Muscle of leg (tissue), 16 donors: ENCODE measurements at places on chromosomes 2 and 18. TPM values are rescaled to one million over a fixed set of nuclear protein-coding genes. Genes with fewer than 3 reads are reported as not detected.

AKAIN1 gene
- 0.18 TPM for total RNA-seq

CPLX4 gene
- not detected for total RNA-seq

SPAG16 gene
- total RNA-seq = 29.0 TPM

RRM2 gene
- total RNA-seq = 12.2 TPM

CXCR4 gene
- 23.1 TPM for total RNA-seq

CNRIP1 gene
- 21.1 TPM for total RNA-seq

DNA sequence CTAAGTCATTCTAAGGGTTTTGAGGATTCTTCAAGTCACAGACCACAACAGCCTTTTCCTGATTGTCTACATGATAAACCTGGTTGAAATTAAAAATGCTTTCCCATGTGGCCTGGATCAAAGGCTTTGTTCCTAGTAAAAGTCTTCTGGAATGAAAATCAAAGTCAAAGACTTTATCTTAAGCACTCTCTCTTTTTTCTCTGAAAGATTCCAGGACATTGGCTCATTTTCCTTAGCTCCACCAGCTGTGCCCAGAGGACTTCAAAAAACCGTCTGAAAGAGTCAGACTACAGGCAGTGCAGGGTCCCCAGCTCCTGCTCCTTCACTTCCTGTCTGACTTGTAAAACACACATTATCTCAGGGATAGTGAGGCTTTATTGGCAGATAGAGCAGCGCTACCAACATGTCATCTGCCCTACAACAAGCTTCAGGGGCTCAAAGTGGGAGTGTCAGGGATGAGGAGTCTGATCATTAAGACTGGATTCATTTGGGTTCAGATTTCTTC is 148.2 kb downstream of the ESCO1 start:
- no peak for DNase-seq

DNA sequence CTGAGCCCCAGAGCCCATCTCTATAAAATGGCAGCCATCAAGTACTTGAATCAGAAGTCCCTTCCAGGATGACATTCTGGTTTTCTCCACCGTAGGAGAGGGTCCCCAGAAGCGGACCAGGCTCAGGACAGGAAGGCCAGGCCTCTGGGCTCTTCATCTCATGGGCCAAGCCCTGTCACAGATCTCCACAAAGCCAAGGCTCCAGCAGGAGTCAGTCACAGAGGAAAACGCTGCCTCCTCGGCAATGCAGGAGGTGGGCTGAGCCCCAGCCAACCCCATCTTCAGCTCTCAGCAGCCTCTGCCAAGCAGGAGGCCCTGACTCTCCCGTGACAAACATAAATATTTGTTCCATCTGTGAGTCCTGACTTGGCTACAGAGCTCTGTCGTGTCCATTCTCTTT is 39.4 kb upstream of the GPAT2 start:
- DNase-seq = peak; percentile 26

DNA sequence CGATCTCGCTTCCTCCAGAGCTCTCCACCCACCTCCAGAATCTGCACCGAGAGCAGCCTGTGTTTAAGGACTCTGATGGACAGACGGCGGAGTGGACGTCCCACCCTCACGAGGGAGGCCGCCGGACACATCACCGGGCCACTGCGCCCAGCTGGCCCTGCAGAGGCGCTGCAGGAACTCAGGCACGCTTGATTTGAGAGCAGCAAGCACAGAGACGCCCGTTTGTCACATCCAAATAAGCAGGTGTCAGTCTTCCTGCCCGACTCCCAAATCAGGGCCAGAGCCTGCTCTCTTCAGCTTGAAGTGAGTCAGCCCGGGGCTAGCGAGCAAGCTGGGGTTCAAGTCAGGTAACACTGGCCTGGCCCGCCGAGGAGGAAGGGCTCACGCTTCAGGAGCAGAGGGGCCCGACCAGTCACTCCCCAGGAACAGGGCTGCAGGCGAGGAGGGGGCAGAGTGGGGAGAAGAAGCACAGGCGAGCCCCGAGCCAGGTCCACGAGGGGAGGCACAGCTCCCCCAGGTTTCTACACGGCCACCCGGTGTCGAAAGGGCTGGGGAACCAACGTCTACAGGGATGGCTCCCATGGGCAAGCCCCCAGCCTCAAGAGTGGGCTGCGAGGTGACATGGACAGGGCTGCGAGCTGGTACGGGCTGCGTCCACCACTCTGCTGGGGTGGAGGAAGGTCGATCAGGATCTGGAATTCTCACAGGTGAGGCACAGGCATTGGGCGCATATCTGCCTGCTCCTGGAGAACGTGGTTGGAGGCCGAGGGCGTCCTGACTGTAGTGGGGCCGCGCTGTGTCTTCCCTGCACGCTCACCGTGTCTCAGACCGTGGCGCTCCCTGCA is 52.5 kb upstream of the CTDP1 start:
- DNase-seq = no peak

- DNase-seq = no peak
These were observed 258.8 kb upstream of the NRXN1 start for GRCh38 chr2:51290725-51291124.

DNA sequence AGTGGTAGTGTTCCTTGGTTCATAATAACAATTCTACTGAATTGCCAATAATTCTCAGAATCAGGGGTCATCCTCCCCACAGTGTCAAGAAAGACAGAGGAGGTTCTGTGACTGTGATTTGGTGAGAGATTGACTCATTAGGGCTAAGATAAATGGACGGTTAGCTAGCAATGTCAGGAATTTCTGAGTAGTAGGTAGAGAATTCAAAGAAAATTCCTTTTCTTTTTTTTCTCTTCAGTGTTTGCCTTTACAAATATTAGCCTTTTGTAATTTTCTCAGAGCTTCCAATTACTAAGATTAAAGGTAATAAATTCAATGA is 16.8 kb upstream of the CRIM1 start:
- DNase-seq = no peak

- no peak for DNase-seq
These were observed 113.0 kb downstream of the MEP1B start for GRCh38 chr18:32302806-32303205.

GRCh38 chr2:239002954-239003623 is 155.2 kb downstream of the TWIST2 start:
- DNase-seq = peak; percentile 92

GRCh38 chr2:54482715-54483114 is 26.6 kb downstream of the SPTBN1 start:
- peak; percentile 89 for DNase-seq

DNA sequence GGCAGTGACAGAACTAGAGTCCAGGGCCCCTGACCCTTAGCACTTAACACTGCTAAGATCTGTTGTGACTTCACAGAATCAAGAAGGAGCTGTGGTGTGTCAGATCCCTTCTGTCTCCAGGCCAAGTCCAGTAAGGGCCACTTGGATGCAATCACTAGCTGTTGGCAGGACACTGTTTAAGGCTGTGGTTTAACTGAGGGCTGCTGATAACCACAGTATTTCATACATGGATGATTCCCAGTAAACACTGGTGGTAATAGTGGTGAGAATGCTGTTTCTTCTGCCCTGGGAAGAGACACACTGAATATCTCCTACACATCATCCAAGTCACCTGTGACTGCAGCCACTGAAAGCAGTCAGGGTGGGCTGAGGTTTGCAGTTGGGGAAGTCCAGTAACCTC is 77.7 kb upstream of the FBXO11 start:
- DNase-seq = no peak

- DNase-seq = no peak
These were observed 5.1 kb downstream of the COMMD1 start for GRCh38 chr2:61910603-61911002.

DNA sequence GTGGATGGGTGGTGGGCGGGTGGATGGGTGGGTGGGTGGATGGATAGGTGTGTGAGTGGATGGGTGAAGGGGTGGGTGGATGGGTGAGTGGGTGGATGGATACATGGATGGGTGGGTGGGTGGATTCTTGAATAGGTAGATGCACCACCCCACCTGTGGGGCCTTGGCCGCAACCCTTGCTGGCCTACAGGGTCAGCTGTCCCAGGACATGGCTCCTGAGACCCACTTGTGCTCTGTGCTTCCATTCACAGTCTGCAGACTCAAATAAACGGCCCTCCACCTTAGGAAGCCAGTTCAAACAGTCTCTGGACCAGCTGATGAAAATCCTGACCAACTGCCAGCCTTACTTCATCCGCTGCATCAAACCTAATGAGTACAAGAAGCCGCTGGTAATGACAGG is 54.4 kb downstream of the MYO7B start:
- DNase-seq = no peak
